ENCODE measurements at places on chromosomes 2 and 18. TPM values are rescaled to one million over a fixed set of nuclear protein-coding genes. Genes with fewer than 3 reads are reported as not detected.

- no peak for DNase-seq
Measured at GRCh38 chr2:146721486-146721885, 1123.3 kb upstream of the ACVR2A start.

Gene TMEM178A
- not detected for total RNA-seq

Gene CD226
- total RNA-seq: 1.3 TPM

DNA sequence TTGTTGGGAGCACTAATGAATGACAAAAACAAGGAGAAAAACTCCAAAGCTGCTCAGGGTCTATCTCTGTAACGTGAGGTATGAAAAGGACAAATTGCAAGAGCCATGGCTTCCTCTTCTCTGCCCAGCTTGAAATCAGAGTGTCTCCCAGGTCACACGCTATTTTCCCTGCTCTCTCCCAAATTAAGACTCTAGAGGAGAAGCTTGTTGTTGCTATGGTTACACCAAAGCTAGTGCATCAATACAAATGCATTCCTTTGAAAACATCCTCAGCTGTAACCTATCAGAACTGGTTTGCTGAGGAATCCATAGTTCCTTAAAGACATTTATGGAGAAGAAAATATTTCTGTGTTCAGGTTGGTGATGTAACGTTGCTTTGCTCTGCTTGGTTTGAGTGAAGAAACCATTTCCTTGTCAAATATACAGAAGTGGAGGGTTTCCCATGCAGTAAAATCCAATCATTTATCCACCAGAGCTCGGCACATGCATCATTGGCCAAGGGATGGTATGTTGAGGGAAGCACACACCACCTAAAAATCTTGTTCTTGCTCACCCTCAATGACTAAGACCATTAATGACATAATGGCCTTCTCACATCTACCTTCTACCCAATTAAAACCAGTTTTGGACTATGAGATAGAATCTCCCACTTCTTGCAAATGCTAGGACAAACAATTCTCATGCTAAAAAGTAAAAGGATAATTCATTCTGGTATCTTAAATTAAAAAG is 2135.6 kb upstream of the CELF4 start:
- no peak for DNase-seq

DNA sequence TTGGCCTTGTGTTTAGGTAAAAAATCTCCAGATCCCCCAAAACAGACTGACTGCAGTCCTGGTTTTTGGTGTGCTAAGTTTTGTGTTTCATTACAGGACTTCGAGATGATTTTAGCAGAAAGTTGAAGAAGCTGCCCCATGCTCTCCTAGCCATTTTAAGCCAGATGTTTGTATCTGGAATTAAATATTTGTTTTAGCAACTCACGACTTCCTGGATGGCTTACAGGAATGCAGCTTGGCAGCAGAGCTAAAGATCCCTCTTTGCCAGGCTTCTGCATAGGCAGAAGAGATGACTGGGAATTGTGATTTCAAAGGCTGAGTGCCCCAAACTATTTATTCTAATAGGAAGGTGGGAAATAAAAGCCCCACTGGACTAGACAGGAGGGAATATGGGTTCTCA is 31.1 kb downstream of the ONECUT2 start:
- DNase-seq: no peak

Gene MAL
- total RNA-seq: not detected

DNA sequence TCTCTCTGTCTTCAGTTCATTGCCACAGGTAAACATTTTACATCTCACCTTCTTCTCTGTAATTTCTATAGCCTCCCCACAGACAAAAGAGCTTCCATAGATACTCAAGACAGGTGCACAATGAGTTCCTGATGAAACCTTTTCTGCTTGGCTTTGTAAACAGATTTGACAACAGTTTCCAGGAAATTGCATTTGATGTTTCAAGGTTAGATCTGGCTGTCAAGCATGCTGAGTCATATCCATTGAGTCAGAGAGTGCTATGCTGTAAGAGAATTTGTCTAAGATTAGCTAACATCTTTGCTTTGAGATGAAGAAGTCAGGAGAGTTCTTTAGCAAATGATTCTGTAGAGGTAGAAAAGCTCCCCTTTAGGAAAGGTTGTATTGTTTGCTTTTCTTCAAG is 40.6 kb upstream of the MAP2 start:
- peak; percentile 89 for DNase-seq

DNA sequence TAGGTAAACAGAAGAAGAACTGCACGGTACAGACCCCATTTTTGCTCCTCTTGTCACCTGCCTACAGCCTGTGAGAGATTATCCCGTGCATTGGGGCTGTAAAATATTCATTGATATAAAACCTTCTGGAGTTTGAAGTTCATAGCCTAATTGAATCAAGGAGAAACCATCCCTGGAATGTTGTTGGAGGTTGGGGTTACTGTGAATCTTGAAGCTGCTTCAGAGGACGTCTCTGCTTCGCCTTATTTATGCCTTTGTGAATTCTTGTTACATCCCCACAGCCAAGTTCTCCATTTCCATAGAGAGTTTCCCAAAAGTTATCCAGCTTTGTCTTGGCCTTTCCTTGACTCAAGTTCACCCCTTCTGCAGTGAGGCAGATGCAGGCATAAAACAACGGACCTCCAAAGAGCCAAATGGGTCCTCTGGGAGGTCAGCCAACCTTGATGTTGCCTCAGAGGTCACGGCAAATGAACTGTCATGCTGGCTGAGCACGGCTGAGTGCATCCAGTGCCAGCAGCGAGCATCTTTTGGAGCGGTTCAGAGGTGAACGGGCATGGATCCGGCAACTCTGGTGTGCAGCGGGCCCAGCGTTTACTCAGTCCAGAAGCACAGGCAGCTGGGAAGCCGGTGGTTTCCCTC is 317.6 kb downstream of the PRKCE start:
- no peak for DNase-seq

GRCh38 chr2:101299604-101300003 is 8.9 kb downstream of the RNF149 start:
- DNase-seq: no peak

DNA sequence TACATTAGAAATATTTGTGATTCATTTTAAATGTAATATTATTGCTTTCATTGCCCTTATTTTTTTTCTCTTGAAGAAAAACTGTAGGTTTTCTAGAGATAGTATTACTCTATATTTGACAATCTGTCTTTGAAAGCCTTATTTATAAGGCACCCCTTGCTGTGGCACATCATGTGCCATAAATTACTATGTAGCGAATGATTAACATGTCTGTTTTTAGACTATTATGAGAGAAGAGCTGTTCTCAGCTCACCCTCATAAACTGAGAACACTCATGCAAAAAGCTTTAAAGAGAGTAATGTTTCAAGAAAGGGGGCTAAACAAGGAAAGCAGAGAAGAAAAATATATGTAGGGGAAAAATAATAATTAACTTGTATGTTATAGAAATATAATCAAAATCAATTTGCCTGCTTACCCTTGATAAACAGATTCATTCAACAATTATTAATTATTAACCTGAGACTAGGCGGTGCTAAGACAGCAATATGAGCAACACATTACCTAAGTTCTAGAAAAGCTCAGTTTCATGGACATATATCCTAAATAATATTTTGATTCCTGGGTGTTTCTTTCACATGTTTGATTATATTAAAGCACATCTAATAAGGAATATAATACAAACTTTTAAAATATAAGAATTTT is 69.0 kb downstream of the RAB3GAP1 start:
- no peak for DNase-seq

DNA sequence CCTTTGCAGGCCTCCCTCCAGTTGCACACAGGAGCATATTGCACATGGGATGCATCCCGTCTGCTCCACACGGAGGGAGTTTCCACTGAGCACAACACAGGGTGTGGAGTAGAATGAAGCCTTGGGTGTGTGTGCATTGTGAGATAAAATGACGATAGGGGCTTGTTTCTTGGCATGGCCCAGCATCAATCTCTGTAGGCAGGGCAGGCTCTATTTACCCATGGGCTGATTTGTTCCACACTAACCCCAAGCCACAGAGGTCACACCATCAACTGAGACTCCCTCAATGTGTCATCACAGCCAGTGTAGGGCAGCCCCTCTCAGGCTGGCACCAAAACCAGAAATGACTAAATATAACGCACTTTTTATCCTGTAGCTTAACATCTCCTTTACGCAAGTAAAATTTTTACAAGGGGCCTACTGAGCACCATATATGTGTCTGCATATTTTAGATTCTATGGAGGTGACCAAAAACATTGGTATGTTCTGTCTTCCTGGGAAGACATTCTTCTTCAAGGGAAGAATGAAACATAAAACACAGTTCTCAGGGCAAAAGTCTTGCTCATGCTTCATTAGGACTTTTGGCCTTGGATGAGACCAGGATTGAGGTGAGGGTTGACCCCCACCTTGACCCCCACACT is 2.7 kb upstream of the GKN1 start:
- peak; percentile 67 for DNase-seq

DNA sequence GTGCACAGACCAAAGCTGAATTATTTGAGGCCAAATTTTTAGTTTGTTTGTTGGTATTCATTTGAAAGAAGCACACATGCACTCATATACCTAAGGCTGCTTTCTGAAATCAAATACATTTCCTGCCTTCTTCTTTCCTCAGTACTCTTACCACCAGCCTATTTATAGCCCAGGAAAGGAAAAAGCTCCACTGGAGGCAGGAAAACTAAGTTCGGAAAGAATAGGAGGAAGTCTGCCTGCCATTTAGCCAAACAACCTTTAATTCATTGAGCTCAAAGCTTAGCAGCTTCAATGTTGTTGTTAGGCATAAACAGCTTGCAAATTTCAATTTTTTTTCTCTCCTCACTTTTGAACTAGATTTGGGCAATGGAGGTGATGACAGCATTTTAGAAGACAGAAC is 40.4 kb upstream of the RASGRP3 start:
- DNase-seq: peak; percentile 85

Gene RNU2-63P
- 70.8 TPM for total RNA-seq

Gene CTDSP1
- 41.2 TPM for total RNA-seq

Gene DOCK10
- 2.0 TPM for total RNA-seq

Gene CFAP53
- total RNA-seq: 0.22 TPM

Gene ACMSD
- total RNA-seq: not detected

DNA sequence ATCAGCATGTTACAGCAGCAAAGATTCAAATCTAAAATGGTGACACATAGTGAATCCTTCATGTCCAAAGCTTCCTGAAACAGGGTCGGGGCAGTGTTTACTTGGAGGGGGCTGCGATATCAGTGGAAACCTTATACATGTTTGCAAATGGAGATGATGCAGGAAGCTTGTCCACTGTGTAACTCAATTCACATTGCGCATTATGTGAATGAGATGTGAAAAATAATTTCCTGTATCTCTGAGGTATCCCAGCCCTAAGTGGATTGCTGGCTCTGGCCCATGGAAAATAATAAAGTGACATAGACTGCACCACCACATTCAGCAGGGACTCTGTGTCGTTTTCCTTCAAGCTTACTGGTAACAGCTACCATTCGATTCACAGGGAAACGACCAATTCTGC is 505.5 kb downstream of the GALR1 start:
- no peak for DNase-seq

DNA sequence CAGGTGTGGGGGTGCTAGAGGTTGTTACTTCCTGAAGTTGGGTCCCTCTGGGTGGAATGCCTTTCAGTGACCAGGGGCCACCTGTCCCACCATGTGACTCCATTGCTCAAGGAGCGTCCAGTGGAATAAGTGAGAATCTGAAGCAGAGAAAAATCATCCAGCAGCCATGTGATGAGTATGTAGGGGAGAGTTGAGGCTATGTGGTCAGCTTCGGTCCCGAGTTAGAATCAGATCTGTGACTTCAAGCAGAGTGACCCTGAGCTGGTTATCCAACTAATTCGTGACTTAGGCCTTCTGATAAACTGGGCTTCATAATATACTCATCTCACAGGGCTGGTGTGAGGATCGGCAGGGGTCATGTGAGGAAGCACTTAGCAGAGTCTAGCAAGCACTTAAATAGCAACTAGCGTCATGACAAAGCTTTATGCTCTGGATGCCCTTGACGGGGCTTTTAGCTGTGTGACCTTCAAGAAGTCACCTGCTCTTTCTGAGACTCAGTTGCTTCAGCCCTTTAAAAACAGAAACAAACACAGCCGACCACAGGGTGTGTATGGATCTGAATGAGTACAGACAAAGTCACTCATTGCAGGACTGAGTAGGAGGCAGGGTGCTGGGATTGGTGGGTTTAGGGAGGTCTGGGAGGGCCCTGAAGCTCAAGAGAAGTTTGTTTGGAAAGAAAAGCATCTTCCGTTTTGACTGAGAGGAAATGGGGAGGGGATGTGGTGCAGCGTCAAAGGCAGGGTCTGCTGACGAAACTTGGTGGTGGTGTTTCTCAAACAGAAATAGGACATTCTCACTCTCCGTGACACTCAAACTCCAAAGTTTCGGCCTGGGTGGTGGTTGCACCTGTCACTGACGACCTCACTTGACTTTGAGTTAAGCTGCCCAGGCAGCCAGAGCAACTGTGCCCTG is 264.0 kb upstream of the CXCR4 start:
- DNase-seq: no peak

GRCh38 chr18:22703883-22704585 is 229.1 kb upstream of the RBBP8 start:
- DNase-seq: peak; percentile 67

DNA sequence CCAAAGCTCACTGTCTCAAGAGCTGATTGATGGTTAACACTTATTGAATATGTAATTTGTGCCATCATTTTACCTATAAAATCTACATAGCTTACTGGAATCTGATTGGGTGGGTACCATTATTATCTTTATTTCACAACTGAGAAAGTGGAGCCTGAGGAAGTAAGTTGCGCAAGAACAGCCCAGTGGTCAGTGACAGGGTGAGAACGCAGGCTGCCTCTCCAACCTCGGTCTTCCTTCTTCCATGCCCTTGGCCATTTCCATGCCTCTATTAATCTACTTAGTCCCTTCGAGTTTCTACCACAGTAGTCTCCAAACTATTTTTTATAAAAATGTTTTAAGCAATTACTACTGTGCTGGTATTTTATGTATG is 390.9 kb upstream of the VWC2L start:
- DNase-seq: no peak

DNA sequence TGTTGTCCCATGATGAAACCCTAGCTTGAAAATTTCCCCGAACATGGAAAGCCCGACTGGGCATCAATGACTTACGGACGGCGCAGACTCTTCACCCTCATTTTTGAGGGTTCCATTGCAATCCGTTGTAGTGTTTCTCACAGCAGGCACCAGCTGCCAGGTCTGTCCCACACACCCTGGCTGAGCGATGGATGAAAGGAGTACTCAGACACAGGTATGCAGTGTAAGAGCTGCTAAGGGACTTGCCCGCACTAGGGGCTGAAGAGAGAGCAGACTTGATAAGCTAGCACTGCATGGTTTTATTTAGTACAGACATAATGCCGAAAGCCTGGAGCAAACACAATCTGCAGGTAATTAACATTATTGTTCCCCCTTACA is 15.8 kb downstream of the DYNAP start:
- DNase-seq: no peak

DNA sequence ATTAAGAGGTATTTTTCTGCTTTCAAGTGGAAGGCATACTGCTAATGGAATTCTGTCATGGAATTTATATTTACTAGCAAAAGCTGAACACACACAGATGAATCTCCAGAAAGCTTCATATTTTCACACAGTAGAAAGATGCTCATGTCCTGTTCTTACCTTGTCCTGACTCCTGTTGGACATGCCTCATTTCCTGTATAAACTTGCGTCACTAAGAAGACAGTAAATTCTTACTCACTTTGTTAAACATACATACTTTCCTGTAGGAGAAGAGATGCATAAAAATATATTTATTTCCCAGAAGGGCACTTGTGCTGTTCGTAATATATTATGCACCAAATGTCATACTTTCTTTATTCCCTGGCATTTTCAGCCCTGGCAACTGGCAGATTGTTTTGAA is 238.3 kb upstream of the RASGRP3 start:
- peak; percentile 90 for DNase-seq

Data from lung microvascular endothelial cell (primary cell).